CD4-positive, CD25-positive, alpha-beta regulatory T cell (primary cell): ENCODE measurements at places on chromosomes 3 and 15.

DNA sequence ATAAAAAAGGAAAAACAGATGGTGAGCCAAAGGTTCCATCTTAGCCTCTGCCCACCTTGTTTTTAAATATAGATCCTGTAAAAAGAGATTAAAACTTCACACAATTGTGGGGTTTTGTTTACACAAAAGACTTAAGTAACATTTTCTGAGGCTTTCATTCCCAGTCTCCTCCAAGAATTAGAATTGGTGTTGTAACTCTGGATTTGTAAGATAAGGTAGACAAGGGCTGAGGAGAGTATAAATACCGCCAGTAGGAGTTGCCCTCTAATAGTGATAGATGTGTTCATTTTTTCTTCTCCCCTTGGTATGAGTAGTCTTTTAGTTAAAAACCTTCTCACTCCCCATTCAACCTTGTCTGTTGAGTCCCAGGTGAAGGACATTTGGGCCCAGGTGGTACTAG lies 8.5 kb downstream of the MINDY2 start:
- no peak for DNase-seq

DNA sequence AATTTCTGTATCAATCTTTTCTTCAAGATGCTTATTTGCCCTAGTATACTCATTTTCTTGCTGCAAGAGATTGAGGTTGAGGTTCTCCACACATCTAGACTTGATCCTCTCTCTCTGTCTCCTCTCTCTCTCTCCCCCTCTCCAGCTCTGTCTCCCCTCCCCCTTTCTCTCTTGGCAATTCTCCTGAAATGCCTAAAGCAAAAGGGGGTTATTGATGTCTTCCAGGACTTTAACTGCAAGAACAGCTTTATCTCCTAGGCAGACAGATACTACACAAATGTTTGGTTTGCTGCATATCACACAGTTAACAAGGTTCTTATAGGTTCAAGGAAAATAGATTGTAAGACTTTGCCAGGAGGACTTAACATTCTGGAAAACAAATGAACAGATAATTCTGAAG lies 52.1 kb downstream of the TMEM212 start:
- no peak for DNase-seq

GRCh38 chr3:111809186-111809585 lies 49.9 kb upstream of the PHLDB2 start:
- DNase-seq, result no peak

DNA sequence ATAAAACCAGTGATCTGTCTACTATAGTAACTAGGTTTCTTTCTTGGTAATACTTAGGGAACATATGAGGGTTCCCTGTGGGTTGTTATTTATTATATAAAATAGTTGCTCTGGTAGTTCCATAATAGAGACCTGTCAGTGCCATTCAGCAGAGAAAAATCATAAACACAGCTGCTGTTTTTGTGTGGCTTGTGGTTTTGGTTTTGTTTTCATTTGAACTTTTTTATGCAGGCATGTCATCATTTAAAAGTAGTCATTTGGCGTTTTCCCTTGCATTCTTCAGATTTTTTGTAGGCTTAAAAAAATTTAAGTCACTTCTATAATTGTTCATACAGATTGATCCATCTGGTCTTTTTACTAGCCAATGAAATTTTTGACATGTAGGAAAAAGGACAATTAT lies 47.9 kb downstream of the PIK3CA start:
- no peak for DNase-seq

DNA sequence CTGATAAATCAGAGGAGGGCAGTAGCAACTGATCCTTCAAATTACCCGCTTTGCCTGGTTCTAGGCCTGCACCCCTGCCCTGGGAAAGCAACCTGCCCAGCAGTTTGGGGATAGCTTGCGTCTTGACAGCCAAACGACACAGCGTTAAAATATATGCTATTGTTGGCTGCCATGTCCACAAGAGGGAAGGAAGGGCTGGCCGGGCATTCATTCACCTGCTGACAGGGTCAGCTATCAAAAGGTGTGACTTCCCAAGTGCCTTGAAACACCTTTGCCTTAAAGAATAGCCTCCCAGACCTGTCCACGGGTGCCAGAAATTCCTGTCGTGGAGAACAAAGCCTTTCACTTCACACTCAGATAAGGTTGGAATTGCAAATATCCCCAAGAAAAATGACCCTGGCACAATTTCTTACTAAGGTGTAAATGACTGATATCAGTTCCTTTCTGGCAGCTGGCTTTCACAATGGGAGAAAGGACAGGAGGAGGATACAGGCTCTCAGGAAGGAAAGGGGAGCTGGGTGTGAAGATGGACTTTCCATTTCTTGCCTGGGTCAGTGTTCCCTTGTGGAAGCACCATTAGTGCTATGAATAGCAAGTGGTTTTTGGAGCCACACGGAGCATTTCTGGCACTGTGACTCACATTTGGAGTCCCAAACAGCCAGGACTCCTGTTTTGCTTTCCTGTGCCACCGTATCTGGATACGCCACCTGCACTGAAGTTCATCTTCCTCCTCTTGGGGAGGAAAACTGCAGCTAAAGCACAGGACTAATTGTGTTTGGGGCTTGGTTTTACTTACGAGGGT lies 19.2 kb downstream of the ALDH1A3 start:
- no peak for DNase-seq

DNA sequence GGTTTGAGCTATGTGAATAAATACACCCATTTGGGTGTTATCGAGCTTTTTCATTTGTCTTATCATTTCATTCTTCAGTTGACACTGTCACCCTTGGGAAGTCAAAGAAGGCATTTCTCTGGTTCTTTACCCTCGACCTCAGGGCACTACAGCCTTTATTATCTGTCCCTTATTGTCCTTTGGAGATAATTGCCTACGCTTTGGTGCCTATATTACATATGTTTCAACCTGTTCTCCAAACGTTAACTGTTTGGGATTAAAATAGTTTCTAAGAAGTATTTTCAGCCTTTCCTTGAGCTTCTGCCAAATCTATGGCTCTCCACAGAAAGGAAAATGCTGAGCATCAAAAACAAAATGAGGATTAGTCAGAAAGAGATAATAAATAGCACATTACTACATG lies 395.4 kb upstream of the ADAMTS9 start:
- DNase-seq, result no peak
